ENCODE measurements at places on chromosomes 2 and 18.

DNA sequence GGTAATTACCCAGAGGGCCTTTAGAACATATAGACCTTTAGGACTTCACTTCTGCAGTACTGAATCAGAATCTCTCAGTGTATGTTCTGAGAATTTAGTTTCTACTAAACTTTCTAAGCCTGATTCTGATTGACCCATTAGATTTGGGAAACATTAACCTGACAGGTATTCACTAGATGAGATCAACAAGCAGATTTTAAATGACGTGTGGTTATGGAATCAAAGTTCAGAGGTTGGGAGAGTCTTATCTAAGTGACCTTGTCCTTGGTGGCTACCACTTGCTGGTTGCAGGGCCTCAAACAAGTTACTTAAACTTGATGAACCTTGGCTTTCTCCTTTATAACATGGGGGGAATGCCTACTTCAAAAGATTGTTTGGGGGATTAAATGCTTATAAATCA lies 198.7 kb downstream of the PDE11A start:
- no peak for DNase-seq

- no peak for DNase-seq
These were observed 48.8 kb downstream of the ALPK2 start for GRCh38 chr18:58580078-58580477.

GRCh38 chr2:108263401-108263800 lies 23.6 kb downstream of the SULT1C3 start:
- no peak for DNase-seq

DNA sequence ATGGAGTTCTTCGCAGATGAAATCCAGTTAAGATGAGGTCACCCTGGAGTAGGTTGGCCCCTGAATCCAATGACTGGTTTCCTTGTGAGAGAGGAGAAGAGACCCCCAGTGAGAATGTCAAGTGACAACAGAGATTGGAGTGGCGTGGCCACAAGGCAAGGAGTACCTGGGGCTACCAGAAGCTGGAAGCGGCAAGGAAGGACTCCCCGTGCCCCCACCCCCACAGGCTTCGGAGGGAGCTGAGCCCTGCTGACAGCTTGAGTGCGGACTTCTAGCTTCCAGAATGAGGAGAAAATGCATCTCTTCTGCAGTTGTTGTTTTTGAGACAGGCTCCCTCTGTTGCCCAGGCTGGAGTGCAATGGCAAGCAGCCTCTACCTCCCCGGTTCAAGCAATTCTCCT lies 78.0 kb upstream of the HPCAL1 start:
- DNase-seq: no peak

- DNase-seq: no peak
These were observed 69.0 kb downstream of the BABAM2 start for GRCh38 chr2:27959496-27959895.

DNA sequence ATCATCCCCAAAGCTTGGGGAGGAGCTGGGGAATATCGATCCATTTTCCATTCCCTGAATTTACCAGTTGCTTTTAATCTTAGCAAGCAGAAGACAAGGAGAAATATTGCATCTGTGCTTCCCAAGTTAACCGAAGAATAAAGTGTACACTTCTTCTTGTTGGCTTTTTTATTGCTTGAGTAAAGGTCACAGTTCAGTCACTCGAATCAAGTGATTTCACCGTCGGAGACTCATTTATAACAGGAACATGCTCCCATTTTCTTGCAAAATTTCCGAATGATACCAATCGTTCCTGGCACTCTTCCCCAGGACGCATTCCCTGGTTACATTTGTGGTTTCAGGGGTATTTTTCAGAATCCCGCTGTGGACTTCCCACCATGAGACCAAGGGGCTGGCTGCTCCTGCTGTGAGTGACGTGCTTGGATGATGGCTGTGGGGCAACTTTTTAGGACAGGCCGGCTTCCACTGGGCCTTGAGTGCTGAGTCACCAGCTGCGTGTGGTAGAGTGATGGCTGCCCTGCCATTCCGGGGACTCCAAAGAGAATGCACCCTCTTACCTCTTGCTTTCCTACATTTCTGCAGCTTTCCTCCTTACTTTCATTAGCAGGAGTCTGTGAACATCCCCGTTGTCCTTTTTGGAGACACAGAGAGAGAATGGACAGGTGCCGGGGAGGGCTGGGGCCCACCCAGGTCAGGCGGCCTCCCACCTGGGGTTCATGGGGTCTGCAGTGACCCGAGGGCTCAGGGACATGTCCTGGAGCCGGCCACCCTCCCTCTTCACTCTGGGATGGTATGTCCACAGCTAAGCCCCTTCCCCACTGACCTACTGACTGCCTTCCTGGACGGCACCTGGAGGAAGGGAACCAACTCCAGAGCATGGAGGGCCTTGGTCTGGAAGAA lies 60.7 kb upstream of the HDAC4 start:
- no peak for DNase-seq

DNA sequence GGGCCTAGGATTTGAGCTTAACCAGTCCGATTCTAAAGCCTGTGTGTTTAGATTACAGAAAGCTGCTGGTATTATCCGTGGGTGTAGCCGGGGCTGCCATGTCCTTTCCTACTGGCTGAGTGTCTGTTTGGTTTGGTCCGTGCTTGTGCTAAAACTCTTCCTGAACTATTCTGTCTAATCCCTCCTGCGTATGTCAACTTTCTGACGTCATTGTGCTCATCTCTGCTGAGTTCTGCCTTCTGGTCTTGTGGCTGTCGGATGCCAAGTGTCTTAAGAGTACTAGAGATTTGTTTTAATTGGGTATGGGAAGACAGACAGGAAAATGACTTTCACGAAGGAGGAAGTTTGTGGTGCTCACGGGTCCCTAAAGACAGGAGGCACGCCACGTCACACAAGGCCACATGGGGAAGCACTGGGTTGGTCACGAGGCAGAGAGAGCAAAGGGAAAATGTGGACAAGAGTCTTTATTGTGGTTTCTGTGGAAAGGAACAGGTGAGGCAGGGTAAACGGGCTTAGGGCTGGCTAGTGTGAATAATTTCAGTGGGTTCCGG lies 31.8 kb upstream of the NTSR2 start:
- no peak for DNase-seq

DNA sequence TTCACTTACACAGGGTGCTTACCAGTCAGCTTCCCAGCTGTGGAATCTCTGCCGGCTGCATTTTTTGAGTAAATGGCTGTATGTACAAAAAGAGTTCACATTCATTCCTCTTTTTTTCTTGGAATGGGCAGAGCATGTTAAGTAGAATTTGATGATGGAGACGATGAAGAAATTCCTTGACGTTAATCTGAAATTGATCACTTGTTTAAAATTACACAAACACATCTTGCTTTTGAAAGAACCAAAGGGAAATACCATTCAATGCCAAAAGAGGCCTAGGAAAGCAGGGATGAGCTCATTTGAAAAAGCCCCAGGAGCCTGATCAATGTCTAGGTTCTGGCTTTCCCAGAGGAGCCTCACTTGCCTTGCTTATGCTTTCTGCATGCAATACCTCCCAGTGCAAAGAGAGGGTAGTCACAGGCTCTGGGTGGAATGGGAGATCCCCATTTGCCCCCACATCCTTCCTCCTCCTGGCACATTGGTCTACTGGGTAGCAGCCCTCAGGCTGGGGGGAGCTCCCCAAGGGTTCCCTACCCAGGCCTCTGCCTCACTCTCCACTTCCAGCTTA lies 12.3 kb upstream of the SMAD7 start:
- DNase-seq: no peak

DNA sequence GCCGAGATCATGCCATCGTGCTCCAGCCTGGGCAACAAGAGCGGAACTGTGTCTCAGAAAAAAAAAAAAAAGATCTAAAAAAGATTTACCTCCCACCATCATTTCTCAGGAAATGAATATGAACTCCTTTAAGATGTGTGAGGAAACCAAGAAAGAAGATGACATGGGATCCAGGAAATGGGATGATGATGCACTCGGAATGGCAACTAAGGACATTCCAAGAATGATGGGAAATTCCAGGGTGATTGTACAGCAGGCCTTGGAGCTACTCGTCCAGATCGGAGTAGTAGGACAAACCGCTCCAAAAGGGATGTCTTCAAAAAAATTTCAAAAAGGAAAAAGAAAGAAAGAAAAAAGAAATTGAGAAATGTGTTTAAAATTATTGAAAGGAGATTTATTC lies 84.9 kb upstream of the PMAIP1 start:
- no peak for DNase-seq

DNA sequence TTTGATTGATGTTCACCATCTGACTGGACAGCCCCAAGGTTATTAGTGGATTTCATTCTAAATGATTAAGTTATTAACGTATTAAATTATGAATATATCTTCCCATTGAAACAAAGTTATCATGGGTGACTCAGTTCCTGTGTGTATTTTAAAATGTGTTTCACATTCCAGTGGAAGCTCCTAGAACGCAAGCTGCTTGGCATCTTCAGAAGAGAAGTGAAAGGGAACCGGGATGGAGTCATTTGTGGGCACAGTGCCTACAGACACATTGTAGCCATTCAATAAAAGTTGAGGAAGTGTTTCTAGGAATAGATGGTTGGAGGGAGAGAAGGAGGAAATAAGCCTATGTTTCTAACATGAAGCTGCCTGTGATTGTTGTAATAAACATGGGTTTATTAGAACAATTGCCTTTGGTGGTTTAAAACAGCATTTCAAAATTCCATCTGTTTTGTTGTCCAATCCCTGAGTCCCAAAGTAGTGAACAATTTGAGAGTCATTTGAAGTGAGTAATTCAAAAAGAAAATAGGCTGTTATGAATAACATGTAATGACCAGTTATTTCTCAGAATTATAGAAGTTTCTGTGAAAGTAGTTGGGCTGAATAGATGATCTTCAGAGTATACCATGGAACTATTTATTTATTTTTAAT lies 143.5 kb downstream of the PKP4 start:
- DNase-seq: no peak

GRCh38 chr2:155825876-155826275 lies 506.6 kb downstream of the NR4A2 start:
- no peak for DNase-seq

GRCh38 chr18:48375150-48375800 lies 33.9 kb downstream of the ZBTB7C start:
- DNase-seq: no peak

DNA sequence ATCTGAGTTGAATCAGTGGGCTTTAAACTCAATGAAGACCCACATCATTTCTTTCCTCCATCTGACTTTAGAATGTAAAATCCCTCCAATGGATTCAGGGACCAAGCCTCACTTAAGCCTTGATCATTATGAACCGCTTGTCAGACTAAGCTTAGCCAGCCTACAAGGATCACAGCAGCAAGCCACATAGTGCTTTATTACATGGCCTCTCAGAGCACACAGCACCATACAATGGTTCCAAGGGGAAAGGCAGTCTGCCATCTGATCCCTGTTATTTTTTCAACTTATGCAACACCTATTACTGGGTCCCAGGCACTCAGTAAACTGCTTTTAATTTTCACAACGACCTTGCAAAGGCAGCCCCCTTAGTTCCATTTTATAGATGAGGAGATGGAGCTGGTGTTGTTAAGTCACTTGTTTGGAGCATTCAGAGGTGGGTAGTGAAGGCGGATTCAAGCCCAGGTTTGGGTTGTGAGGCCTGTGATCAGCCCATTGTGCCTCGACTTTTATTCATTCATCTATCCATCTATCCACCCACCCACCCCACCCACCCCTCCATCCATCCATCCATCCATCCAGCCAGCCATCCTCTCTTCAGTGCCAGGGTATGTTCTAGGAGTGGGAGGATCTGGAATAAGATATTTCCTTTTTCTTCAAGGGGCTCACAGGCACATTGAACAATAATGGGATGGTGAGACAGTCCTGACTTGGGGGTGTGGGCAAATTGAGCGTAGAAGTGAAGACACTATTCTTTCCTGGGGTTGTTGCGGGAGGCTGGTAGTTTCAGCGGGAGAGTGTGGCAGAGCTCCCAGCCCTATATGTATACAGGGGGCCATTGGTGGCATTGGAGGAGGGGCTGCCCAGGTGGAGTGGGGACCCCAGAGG lies 141.2 kb downstream of the MYCN start:
- DNase-seq: no peak

DNA sequence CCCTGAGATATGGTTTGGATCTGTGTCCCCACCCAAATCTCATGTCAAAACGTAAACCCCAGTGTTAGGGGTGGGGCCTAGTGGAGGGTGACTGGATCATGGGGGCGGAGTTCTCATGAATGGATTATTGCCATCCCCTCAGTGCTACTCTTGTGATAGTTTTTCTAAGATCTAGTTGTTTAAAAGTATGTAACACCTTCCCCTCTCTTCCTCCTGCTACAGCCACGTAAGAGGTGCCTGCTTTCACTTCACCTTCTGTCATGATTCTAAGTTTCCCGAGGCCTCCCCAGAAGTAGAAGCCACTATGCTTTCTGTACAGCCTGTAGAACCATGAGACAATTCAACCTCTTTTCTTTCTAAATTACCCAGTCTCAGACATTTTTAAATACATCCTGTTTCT lies 16.9 kb downstream of the PUM2 start:
- DNase-seq: no peak

DNA sequence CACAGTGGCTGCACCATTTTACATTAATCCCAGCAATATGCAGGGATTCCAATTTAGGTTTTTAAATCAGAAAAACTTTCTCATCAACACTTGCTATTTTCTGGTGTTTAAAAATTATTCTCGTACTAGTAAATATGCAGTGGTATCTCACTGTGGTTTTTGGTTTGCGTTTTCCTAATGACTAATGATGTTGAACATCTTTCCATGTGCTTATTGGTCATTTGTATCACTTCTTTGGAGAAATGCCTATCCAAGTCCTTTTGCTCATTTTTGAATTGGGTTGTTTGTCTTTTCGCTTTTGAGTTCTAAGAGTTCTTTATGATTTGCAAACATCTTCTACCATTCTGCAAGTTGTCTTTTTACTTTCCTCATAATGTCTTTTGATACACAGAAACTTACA lies 62.1 kb upstream of the TCF7L1 start:
- no peak for DNase-seq

Data from activated T-cell treated with anti-CD3 and anti-CD28 coated beads for 48 hours (primary cell).